ENCODE measurements at places on chromosomes 3 and 15.

- peak; percentile 49 for DNase-seq
These were observed 42.5 kb downstream of the MYLK start for GRCh38 chr3:123841476-123842238.

DNA sequence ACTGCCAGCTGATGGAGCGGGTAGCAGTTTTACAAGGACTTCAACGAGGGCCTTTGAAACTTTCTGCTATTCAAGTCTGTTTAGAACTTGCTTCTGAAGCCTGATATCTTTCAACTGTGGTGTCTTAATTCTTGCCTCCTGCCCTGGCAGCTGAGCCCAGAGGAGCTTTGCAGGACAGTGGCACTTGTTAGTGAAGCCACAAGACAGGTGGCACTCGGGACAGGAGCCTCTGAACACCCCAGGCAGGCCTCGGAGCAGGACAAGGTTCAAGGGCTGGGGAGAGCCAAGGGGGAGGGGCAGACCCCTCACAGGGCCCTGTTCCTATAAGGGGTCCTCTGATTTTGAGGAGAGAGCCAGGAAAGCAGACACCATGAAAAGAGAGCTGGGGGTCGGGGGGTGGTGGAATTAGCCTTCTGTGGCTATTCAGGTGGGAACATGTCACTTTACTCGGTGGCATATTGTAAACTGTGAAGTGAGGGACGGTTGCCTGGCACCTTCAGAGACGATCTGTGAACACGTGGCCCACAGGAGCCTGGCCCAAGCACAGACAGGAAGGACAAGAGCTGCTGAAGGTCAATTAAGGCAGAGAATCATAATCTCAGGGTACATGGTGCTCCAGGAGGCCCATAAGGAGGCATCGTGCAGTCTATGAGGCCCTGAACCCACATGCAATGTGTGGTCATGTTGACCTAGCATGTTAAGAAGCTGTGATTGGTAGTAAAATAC is 30.1 kb upstream of the KY start:
- no peak for DNase-seq

DNA sequence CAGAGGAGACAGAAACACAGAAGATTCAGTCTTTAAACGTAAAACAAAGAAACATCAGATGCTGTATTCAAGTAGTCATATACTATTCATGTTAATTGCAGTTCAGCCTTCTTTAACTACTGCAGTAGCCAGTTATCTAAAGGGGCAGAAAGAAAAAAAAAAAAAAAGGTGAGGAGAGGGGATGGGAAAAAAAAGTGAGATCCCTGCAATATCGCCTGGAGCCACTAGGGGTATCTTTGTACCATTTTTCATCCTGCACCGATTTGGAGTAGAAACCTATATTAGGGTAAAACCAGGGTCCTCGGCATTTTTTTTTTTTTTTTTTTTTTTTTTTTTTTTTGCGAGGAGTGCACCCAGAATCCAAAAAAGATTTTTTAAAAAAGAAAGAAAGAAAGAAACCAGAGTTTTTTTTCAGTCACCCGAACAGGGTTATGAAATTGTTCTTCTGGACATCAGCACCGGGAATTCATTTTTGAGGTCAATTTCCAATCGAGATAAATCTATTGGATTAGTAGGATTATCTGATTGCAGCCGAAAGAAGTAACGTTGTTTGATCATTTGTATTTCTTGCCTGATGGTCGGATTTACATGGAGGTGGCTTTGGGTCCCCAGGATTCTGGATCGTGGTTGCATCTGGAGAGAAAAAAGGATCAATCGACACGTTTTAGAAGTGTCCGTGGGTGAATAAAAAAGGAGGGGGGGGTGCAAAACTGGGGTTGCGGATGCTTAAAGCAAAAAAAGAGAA is 186.7 kb downstream of the NLGN1 start:
- no peak for DNase-seq

DNA sequence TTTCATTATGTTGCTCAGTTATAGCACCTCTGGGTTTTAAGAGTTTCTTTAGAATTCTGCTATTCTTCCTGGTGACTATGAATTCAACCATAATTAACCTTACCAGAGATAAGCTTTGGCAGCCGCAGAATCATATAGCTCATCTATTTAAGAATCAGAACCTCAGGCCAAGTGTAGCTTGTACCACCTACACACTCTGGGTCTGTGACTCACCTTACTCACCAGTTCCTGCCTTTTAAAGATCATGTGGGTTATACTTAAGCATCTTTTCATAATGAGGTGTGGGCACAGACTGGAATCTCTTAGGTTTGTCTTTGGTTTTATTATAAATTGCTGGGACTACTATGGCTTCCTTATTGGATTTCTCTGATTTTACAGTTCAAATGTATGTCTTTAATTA is 21.9 kb downstream of the CDV3 start:
- peak; percentile 66 for DNase-seq

- no peak for DNase-seq
These were observed 67.7 kb downstream of the CPN2 start for GRCh38 chr3:194283221-194284006.

DNA sequence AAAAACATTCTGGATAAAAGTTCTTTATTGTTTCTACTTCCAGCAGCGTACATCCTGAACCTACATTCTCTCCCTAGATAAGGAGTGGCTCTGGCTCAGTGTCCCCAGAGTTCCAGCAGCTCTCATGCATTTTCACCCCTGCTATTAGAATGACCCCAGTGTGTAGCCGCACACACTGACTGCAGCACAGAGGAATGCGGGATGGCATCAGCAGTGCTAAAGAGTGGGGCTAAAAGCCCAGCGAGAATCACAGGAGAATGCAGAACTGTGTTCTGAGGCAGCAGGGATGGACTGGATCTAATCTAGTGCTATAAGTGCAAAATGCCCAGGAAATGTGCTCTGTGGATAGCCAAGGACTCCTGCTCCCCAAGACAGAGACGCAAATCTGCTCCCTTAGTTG is 66.4 kb upstream of the TJP1 start:
- DNase-seq, result no peak

- peak; percentile 83 for DNase-seq
These were observed 1.2 kb downstream of the ACOX2 start for GRCh38 chr3:58535531-58536500.

- no peak for DNase-seq
These were observed 353.3 kb upstream of the ARHGEF26 start for GRCh38 chr3:153767601-153768560.

GRCh38 chr15:48872632-48873031 is 5.3 kb upstream of the EID1 start:
- DNase-seq, result no peak

GRCh38 chr3:4380013-4380412 is 76.8 kb downstream of the SETMAR start:
- no peak for DNase-seq

DNA sequence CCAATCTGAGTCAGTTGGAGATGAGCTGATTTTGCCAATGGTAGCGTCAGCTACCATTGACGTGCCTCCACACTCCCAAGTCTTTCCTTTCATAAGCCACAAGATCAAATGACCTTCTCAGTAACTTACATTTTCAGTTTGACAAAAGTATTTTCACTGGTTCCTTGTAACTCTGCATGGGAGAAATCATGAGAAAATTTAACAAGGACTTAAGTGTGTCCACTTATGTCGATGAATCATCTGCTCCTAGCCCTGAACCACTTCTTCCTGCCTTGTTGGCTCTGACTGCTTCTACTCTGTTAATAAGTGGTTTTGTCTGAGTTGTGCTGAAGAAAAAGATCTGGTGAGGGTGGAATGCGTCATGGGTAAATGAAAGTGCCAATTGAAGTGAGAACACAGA is 101.2 kb downstream of the NFKBIZ start:
- no peak for DNase-seq

DNA sequence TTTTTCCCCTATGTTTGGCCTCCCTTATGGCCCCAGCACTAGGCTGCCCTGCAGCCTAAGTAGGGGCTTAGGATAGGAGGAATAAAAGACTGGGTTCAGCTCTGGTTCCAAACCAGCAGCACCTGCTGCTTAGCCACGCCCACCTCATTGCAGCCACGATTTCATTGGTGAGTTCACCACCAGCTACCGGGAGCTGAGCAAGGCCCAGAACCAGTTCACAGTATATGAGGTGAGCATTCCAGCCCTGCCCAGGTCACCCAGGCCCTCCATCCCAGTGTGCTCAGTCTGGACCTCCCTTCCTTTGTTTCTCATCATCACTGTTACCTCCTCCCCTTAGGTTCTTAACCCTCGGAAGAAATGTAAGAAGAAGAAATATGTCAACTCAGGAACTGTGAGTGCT is 11.5 kb downstream of the CPNE9 start:
- DNase-seq, result peak; percentile 47

DNA sequence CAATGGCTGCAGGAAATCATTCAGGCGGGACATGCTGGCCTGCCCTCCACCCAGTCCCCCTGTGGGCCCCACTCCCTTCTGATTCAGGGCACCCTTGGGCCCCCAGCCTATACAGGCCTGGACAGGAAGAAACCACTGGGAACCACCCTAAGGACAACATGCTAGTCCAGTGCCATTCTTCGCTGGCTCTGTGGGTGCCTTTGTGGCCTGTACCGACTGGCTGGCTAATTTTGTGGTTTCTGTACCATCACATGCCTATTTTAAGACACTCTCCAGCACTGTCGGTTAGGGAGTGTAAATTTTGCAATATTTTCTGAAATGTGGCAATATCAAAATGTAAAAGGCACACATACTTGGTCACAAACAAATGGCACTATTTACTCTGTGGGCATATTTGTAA is 61.4 kb upstream of the POLG start:
- DNase-seq, result no peak

DNA sequence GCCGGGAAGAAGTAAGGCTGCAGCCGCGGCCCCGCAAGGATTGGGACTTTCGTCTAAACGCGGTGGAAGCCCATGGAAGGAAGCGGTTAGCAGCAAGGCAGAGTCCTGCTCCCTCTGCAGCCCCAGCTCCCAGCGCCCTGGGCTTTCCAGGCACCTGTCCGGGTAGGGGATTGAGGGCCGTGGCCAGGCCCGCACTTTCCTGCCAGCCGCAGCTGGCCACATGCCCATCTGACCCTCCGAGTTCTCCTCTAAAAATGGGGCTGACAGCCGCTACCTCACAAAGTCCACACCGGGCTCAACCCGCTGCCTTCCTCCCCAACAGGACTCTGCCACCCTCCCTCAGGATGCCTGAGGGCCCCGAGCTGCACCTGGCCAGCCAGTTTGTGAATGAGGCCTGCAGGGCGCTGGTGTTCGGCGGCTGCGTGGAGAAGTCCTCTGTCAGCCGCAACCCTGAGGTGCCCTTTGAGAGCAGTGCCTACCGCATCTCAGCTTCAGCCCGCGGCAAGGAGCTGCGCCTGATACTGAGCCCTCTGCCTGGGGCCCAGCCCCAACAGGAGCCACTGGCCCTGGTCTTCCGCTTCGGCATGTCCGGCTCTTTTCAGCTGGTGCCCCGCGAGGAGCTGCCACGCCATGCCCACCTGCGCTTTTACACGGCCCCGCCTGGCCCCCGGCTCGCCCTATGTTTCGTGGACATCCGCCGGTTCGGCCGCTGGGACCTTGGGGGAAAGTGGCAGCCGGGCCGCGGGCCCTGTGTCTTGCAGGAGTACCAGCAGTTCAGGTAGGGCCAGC is 1.9 kb downstream of the NEIL1 start:
- no peak for DNase-seq

DNA sequence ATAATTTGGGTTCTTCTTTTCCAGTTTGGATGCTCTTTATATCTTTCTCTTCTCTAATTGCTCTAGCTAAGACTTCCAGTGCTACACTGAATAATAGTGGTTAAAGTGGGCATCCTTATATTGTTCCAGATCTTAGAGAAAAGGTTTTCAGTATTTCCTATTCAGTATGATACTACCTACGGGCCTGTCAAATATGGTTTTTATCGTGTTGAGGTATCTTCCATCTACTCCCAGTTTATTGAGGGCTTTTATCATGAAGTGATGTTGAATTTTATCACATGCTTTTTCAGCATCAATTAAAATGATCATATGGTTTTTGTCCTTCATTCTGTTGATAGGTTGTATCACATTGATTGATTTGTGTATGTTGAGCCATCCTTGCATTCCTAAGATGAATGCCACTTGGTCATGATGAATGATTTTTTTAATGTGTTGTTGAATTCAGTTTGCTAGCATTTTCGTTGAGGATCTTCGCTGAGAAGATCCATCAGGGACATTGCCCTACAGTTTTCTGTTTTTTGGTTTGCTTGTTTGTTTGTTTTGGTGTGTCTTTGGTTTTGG is 3.0 kb upstream of the LRRC34 start:
- no peak for DNase-seq

GRCh38 chr3:112640930-112641801 is at the start of gene CCDC80:
Gene CCDC80, minus strand, starts transcription at chr3:112641143. Its CDS starts 1,238 bp downstream, at chr3:112639905.
- DNase-seq, result peak; percentile 91

- DNase-seq, result no peak
These were observed 17.4 kb upstream of the RTP2 start for GRCh38 chr3:187719628-187720336.

- DNase-seq, result no peak
These were observed 378 bp upstream of the FEM1B start for GRCh38 chr15:68277131-68277602.

- peak; percentile 45 for DNase-seq
These were observed 272.2 kb upstream of the NR2E3 start for GRCh38 chr15:71538181-71538580.

DNA sequence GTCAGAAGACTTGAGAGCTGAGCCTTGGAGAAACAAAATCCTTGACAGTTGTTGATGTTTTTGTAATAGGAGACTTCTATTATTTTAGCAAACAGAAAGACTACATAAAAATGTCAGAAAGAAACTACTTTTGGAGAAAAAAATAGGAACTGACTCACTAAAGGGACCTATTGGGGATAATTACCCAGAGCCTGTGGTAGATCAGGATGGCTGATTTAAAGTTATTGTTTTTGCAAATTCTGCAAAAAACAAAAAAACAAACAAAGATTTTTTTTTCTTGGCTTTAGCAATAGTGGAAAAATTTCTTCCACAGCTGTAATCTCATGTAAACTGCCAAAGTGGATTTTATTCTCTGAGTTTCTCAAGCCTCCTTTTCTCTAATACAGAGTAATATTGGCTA is 101.5 kb upstream of the SATB1 start:
- no peak for DNase-seq

DNA sequence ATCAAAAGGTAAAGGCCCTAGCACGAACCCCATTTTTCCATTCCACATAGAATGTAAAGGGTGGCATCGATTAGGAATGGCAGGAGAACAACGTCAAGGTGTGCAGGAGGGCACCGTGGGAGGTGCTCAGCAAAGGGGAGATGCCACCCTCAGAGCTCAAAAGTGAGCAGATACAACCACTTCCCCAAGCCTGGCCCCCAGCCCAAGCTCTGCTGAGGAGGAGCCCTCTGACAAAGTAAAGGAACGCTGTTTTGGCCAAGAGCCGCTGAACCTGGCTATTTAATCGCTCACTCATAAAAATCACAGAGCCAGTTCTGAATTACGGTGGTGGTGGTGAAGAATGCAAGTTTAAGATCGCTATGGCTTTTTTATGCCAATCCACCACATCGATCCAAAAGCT is 12.4 kb downstream of the GNB5 start:
- DNase-seq, result no peak

- DNase-seq, result no peak
These were observed 206.9 kb downstream of the ZNF385D start for GRCh38 chr3:21544076-21544462.

GRCh38 chr3:123869165-123869564 is 15.0 kb downstream of the MYLK start:
- DNase-seq, result peak; percentile 10
